GM18507 (cell line): ENCODE measurements at places on chromosomes 13 and 19.

DNA sequence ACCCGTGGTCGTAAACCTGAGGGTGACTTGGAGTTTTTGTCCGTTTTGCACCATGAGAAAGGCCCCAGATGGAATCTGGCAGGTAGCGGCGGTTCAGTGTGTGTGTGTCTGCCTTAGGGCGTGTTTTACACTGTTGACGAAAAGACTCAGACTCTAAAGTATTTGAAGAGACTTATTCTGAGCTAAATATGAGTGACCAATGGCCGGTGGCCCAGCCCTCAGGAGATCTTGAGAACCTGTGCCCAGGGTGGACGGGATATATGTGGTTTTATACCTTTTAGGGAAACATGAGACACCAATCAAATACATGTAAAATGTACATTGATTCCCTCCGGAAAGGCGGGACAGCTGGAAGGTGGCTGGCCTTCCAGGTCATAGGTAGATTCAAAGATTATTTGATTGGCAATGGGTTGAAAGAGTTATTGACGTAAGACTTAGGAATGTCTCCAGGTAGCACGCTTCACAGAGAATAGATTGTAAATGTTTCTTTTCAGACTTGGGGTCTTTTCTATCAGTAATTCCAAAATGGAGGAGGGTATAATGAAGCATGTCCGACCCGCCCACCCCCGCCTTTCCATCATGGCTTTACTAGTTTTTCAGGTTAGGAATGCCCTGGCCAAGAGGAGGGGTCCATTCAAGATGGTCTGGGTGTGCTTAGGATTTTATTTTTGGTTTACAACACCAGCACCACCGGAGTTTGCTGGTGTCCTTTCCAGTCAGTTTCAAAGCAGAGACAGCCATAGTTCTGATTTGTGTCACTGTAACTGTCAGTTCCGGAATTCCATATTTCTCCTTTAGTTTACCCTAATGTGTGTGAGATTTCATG lies 1.0 kb upstream of the ZNF529 start:
- DNase-seq: no peak

- DNase-seq: no peak
These were observed 3.0 kb upstream of the UPF1 start for GRCh38 chr19:18828786-18829185.

- DNase-seq: no peak
These were observed 303.5 kb downstream of the TBC1D4 start for GRCh38 chr13:75178436-75178835.

- no peak for DNase-seq
These were observed 1484.6 kb downstream of the OLFM4 start for GRCh38 chr13:54513254-54513653.

DNA sequence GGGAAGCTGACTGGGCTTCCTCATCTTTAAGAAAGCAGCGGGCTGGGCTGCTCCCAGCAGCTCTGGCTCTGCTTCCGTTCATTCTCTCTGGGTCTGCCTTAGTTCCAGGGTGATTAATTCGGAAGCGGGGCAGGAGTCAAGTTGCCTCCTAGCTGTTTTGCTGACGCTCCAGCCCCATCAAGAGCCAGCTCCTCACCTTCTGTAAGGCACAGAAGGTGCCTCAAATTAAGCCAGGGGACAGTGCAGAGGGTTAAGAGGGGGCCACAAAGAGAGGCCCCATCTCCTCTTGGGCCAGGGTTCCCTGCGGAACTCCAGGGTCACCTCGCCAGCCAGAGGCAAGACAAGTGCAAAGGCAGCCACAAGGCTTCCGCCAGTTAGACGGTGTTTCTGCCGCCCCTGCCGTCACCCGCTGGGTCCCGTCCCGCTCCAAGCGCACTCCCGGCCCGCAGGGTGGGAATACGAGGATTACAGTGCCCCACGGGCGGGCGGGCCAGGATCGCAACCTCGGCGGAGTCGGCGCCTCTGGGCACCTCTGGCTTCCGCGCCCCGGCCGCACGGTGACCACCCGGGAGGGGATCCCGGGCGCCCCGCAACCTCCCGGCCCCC lies 508 bp downstream of the SLC15A1 start:
- DNase-seq: no peak

DNA sequence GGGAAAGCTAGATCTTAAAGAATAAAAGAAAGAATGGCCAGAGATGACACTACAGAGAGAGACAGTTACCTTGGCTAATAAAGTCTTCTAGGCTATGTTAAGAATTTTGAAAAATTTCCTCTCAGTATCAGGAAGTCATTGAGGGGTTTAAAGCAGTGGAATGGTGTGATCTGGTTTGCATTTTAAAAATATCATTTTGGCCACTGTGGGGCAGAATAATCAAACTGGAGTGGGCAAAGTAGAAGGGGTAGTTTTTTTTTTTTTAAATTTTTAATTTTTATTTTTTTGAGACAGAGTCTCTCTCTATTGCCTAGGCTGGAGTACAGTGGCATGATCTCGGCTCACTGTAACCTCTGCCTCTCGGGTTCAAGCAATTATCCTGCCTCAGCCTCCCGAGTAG lies 4.4 kb upstream of the CNMD start:
- DNase-seq: no peak

- no peak for DNase-seq
These were observed 82.0 kb downstream of the MYO16 start for GRCh38 chr13:108711386-108711785.

DNA sequence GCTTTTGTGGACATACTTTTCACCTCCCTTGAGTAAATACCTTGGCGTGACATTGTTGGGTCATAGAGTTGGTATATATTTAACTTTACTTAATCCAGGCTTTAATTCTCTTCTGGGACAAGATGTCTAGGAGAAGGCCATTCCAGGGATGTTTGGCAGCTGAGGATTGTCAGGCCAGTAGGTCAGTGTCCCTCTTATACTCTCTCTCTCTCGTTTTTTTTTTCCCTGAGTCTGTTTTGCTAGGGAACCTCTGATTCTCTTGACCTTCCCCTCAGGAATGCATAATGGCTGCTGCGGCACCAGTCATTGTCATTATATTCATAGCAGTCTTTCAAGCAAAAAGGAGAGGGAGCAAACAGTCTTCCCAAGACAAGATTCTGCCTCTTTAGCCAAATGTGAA lies 48.8 kb downstream of the BICRA start:
- DNase-seq: no peak

DNA sequence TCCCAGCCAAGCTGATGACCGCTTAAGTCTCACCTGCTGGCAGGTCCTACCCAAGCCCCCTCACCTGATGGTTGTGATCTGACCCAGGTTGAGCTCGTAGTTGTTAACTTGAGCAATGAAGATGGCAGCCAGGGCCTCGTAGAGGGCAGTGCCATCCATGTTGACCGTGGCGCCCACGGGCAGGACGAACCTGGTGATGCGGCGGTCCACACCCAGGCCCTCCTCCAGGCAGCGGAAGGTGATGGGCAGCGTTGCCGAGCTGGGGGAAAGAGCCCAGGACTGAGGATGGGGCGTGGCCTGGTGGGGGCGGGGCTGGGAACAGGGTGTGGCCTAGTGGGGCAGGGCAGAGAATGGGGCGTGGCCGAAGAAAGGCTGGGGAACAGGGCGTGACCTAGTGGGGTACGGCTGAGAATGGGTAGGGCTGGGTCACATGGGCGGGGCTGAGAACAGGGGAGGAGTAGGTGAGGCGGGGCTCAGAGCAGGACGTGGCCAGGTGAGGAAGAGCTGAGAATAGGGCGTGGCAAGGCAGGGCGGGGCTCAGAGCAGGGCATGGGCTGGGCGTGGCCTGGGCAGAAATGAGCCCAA lies 12.9 kb downstream of the OR7C2 start:
- no peak for DNase-seq

GRCh38 chr19:55173714-55174409 lies 6.2 kb downstream of the SYT5 start:
- no peak for DNase-seq

- no peak for DNase-seq
These were observed 837.2 kb upstream of the MIR17HG start for GRCh38 chr13:90510319-90510718.

DNA sequence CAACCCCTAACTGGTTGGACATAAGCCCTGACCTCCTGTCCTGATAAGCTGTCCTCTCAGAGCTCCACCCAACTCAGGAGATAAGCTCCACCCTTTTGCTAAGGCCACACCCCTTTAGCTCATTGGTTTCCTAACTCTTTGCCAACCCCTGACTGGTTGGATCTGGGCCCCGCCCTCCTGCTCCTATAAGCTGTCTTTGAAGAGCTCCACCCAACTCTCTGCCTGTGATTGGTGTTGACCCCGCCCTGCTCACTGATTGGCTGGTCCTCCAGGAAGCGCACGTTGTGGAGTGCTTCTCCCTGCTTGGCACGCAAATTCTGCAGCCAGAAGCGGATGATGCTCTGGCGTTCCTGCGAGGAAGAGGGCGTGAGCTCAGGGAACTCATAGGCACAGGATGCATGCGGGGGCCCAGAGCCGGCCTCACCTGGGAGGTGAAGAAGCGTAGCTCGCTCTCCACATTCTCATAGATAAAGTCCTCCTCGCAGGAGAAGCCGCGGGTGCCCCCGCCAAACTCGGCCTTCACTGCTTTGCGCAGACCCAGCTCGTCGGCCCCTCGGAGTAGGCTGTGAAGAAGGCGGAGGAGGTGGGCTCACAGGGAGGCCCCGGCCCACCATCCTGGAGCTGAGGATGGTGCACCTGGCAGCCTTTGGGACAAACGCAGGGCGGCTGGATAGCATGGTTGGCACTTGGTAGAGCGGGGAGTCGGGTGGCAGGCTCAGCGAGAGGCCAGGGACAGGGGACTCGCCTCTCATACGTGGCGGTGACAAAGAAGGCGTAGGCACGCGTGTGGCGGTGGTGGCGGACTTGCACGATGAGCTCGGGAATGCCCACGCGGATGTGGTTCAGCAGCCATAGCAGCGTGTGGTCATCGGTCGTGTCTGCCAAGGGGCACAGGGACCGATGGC lies 1.7 kb downstream of the ANO8 start:
- DNase-seq: no peak

DNA sequence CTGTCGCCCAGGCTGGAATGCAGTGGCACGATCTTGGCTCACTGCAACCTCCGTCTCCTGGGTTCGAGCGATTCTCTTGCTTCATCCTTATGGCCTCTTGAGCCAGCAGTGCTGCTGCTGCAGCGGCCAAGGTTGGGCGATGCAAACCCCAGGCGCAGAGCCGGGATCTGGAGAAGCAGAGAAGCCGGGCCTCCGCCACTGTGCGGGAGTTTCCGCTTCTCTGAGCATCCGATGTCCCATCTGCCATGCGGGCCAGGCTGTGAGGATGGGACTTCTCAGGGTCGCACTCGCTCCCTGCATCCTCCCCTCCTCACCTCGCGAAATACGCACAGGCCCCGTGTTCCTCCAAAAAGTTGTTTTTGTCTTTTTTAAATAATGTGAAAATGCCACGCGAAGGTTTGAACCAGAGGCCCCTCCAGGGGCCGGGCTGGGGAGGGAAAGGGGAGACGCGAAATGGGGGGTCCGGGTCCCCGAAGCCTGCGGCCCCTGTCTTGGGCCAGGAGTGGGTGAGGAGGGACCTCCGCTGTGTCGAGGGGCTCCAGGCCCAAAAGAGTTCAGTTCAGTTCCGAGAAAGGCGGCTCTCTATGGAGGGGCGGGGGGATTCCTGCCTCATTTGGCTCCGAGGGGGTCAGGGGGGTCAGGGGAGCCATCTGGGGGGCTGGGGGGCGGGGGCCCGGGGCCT lies 15.9 kb downstream of the CYTH2 start:
- DNase-seq: no peak

GRCh38 chr19:342801-343421 lies 1.7 kb downstream of the MIER2 start:
- DNase-seq: no peak

GRCh38 chr13:96730676-96731075 lies 263.6 kb downstream of the OXGR1 start:
- DNase-seq: no peak

DNA sequence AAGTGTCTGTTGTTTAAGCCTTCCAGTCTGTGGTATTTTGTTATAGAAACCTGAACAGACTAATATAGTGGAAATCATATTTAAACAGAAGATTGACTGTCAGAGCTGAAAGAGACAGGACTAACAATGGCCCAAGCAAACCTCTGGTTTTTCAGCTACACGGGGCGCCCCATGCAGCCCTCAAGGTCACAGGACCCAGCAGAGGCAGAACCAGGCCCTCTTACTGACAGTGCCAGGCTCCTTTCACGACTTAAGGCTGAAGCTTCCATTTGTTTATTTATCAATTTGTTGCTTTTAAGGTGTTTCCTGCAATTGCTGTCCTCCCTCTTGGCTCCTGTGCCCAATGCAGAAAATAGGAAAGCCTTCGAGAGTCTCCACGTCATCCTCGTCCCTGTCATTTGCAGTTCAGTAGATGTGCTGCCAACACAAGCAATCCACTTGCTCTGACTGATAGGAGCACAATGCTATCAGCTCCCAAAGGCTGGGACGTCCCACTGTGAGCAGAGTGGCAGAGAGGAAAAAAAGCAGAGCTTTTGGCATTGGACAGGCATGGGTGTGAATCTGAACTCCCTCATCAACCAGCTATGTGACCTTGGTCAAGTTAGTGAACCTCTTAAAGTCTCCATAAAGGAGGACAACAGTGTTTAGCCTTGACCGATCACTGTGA lies 10.5 kb upstream of the SLC7A1 start:
- DNase-seq: no peak

DNA sequence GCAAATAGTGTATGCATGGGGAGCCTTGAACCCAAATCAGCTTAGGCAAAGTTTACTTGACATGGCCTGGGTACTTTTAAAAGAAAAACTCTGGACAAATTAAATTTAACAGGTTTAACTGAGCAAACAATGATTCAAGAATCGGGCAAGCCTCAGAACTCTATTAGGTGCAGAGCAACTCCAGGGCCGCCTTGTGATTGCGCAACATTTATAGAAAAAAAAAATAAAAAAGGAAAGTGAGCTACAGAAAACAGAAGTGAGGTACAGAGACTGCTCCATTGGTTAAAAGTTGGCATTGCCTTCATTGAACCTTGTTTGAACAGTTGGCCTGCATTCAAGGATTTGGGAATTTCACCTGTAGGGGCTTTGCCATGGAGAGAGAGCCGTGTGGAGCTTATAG lies 421.0 kb upstream of the TSHZ3 start:
- DNase-seq: no peak

GRCh38 chr13:106041445-106041844 lies 494.0 kb downstream of the EFNB2 start:
- DNase-seq: no peak

GRCh38 chr19:9917321-9917720 lies 19.0 kb downstream of the OLFM2 start:
- DNase-seq: no peak

- no peak for DNase-seq
These were observed 1.7 kb downstream of the CYP4F8 start for GRCh38 chr19:15616627-15617270.

DNA sequence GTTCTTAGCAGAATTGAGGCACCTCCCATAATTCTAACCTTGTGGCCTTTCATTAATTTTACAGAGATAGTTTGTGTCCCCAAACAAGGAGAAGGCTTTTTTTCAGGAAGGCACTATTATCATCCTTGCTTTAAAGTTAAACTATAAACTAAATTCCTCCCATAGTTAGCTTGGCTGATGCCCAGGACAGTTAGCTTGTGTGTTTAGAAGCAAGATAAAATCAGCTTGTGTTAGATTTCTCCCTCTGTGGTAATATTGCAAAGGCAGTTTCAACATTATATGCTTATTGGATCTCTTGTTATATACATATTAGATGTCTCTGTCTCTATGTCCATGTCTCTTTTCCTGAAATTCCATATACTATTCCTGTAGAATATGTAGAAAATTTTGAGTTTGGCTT lies 342.7 kb downstream of the TBC1D4 start:
- no peak for DNase-seq

- DNase-seq: no peak
These were observed 1.1 kb downstream of the ZNF836 start for GRCh38 chr19:52170304-52170703.

GRCh38 chr19:47447470-47448359 lies 24.0 kb downstream of the SLC8A2 start:
- no peak for DNase-seq

- no peak for DNase-seq
These were observed 835.9 kb downstream of the UQCRFS1 start for GRCh38 chr19:28377077-28377476.

- no peak for DNase-seq
These were observed 788.9 kb downstream of the UQCRFS1 start for GRCh38 chr19:28424077-28424476.
